ENCODE measurements at places on chromosomes 6 and 20.

GRCh38 chr20:53699906-53700305 lies 106.3 kb upstream of the ZNF217 start:
- no peak for DNase-seq

DNA sequence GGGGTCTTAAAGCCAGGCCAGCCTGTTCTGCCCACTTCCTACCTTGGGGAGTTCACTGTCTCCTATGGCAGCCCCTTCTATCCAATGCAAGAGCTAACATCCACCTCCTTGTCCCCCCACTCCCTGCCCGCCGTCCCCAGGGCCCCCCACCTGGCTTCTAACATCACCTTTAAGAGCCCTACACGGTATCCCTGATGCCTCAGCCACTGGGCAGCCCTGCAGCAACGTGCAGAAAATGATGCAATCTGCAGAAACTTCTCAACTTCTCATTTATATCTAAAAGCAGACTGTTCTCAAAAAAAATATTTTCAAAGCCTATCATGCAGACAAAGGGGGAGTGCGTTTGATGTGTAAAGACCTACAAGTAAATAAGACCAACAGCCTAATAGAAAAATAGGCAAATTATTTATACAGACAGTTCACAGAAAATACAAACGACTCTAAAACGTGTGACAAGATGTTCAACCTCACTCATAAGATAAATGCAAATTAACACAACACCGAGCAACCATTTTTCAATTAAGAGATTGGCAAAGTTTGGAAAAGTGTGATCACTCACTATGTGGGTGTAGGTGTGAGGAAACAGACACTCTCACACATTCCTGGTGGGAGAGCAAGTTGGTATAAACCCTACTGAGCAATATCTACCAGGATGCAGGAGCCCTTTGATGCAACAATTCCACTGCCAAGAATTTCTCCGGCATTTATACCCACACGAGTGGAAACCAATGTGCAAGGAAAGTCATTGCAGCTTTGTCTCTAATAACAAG lies 15.1 kb upstream of the HCK start:
- peak; percentile 16 for DNase-seq

GRCh38 chr20:46826343-46826984 lies 68.2 kb upstream of the EYA2 start:
- DNase-seq, result no peak

- DNase-seq, result no peak
Observed at GRCh38 chr20:38706509-38706908, 17.8 kb upstream of the SLC32A1 start.

DNA sequence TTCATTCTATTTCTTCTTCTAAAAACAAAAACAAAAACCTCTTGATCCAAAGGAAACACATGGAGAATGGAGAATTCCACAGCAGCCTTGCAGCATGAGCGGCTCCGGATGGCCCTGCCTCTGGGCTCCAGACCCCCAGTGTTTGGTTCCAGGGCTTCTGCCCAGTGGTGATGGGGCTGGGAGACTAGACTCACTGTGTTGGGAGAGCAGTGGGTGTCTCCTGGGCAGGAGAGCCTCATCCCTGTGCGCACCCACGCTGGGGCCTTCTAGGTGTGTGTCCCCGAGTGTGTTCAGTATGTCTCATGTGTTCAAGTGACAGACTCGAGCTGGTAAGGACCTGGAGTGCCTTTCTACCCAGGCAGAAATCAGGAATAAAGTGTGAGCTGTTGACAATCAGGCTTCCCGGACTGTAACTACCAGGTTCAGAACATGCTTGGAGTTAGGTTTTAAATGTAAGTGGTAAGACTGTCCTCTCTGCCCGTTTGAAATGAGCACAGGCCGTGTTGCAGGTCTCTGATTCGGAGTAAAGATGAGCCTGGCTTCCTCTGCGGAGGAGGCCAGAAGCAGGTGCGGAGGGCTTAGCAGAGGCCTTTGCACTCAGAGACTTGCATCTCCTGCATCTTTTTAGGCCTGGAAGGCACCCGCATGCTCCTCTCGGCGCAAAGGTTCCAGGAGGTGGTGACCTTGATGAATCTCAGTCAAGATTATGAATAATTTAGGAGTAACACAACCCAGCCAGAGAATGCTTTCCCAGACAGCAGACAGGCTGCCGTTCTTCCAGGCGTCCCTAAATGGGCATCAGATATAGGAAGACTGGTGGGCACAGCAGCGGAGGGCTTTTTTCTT lies 253.6 kb downstream of the CDH26 start:
- DNase-seq, result no peak

DNA sequence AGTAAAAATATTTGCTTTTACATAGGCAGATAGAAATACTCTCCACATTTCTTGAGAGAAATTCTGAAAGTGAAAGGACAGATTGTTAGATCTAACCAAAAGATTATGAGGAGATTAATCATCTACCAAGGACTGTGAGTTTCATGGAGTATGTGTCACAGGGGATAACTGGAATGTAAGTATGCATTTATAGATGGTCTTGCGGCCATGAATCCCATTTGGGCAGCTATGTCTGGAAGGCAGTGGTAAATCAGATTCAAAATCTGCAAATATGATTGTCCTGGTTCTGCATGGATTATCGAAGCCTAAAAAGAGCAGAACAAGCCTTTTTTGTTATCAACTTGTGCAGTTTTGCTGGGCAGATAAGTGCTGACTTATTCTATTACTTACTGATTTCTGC lies 293.8 kb downstream of the RFPL4B start:
- peak; percentile 60 for DNase-seq

- DNase-seq, result peak; percentile 21
Observed at GRCh38 chr6:34202329-34203201, 34.1 kb upstream of the HMGA1 start.
